ENCODE measurements at places on chromosomes 4 and X.

- no peak for DNase-seq
Observed at GRCh38 chr4:33381816-33382215, 2661.6 kb downstream of the PCDH7 start.

GRCh38 chr4:77635876-77636275, 30.3 kb downstream of the CXCL13 start:
- DNase-seq: no peak

DNA sequence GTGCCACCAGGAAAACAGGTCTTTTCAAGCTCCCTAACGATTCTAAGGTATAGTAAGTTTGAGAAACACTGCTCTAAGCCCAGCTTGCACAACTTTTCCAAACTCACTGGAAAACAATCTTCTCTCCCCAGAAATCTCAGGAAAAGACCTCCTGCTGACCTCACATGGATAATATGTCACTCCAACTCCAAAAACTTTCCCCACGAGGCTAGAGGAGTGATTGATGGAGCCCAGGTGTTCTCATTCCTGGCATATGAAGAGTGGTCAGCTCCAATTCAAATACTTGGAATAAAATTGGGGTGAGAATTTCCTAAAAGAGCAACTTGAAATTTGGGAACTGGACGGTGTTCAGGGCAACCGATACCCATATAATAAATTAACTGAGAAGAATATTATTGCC, 299.9 kb downstream of the PPP4R3C start:
- DNase-seq: no peak

- DNase-seq: no peak
Observed at GRCh38 chr4:3304831-3305609, 12.2 kb downstream of the RGS12 start.

- DNase-seq: no peak
Observed at GRCh38 chr4:108644237-108644636, 6.2 kb upstream of the OSTC start.

- DNase-seq: no peak
Observed at GRCh38 chrX:1464041-1464970, 11.6 kb upstream of the ASMTL start.

- DNase-seq: no peak
Observed at GRCh38 chr4:75030649-75031235, 97.8 kb downstream of the PARM1 start.

DNA sequence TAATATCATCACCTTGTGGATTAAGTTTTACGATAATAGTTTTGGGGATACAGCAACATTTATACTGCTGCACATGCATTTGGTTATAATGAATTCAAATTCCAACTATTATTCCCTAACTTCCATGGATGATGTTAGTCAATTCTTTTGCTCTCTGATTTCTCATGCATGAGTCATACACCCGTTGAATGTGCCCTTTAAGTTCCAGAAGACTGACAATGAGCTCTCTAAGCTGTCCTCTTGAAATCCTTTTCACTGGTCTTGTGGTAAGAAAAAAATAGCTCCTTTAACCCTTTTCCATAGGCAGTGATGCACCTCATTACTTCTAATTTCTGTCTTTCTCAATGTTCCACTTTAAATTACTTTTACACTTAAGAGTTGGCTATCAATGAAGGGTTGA, 1095.2 kb upstream of the POU3F4 start:
- DNase-seq: no peak

DNA sequence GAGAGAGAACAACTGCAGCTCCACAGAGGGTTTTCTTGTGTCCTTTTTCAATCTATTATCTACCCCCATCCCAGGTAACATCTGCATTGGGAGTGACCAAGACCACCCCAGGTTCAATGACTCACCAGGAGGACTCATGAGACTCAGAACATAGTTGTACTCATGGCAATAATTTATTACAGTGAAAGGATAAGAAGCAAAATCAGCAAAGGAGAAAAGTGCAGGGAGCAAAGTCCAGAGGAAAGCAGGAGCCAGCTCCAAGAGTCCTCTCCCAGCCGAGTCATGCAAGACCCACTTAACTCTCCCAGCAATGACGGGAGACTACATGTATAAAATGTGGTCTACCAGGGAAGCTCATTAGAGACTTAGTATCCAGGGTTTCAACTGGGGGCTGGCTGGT, 129.5 kb upstream of the RBPJ start:
- no peak for DNase-seq

DNA sequence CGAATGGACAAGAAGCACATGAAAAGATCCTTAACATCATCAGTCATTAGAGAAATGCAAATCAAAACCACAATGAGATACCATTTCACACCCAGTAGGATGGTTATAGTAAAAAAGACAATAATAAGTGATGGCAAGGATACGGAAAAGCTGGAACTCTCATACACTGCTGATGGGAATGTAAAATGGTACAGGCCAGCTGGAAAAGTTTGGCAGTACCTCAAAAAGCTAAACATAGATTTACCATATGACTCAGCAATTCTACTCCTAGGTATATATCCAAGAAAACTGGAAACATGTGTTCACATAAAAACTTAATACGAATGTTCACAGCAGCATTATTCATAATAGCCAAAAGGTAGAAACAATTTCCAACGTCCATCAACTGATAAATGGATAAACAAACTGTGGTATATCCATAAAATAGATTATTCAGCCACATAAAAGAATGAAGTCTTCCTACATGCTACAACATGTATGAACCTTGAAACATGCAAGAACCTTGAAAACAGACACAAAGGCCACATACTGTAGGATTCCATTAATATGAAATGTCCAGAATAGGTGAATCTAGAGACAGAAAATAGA, 11.9 kb downstream of the RPS6KA3 start:
- no peak for DNase-seq

DNA sequence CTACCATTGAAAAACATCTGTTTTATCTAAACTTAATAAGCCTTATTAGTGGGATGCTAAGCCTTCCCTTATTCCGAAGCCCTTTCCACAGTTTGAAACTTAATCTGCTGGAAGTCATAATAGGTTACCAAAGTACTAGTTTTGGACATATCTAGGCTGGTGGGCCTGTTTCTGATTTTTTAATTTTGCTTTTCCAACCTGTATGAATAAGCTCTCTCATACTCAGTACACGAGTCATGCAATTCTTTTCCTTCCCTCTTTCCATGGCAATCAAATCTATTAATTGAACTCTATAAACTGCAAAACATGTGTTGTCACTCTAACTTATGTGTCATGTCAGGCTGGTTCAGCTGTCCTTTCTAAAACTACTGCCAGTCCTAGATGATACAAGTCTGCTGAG, 91.0 kb downstream of the AMMECR1 start:
- DNase-seq: no peak

DNA sequence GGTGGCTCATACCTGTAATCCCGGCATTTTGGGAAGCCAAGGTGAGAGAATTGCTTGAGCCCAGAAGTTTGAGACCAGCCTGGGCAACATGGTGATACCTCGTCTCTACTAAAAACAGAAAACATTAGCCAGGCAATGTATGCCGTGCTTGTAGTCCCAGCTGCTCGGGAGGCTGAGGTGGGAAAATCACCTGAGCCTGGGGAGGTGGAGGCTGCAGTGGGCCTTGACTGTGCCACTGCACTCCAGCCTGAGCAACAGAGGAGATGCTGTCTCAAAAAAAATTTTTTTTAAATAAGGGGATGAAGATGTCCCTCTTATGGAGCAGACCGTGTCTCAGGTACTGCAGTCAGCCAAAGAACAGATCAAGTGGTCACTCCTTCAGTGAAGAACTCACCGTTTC, 13.5 kb downstream of the CTAG1B start:
- DNase-seq: no peak

GRCh38 chrX:1112321-1112720, 100.1 kb downstream of the CRLF2 start:
- no peak for DNase-seq

- no peak for DNase-seq
Observed at GRCh38 chrX:76657499-76657898, 230.0 kb downstream of the MAGEE1 start.

DNA sequence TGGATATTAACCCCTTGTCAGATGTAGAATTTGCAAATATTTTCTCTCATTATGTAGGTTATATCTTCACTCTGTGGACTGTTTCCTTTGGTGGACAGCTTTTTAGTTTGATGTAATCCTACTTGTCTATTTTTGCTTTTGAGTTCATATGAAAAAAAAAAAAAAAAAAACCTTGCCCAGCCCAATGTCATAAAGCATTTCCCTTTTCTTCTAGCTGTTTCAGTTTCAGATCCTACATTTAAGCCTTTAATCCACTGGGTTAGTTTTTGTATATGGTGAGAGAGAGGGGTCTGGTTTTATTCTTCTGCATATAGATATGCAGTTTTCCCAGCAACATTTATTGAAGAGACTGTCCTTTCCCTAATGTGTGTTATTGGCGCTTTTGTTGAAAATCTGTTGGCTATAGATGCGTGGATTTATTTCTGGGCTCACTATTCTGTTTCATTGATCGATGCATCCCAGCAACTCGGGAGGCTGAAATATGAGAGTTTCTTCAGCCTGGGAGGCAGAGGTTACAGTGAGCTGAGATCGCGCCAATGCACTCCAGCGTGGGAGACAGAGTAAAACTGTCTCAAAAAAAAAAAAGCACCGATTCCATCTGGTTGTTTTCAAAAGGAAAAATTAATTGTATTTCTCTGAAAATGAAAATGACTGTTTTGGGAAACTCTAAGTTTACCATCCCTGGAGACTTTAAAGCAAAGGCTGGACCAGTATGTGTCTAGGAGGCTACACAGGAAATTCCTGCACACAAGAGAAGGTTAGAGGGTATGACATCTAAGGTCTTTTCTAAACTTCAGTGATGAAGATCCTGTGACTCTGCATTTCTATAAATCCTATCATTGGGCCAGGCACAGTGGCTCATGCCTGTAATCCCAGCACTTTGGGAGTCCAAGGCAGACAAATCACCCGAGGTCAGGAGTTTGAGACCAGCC, 35.6 kb downstream of the STEEP1 start:
- DNase-seq: no peak

DNA sequence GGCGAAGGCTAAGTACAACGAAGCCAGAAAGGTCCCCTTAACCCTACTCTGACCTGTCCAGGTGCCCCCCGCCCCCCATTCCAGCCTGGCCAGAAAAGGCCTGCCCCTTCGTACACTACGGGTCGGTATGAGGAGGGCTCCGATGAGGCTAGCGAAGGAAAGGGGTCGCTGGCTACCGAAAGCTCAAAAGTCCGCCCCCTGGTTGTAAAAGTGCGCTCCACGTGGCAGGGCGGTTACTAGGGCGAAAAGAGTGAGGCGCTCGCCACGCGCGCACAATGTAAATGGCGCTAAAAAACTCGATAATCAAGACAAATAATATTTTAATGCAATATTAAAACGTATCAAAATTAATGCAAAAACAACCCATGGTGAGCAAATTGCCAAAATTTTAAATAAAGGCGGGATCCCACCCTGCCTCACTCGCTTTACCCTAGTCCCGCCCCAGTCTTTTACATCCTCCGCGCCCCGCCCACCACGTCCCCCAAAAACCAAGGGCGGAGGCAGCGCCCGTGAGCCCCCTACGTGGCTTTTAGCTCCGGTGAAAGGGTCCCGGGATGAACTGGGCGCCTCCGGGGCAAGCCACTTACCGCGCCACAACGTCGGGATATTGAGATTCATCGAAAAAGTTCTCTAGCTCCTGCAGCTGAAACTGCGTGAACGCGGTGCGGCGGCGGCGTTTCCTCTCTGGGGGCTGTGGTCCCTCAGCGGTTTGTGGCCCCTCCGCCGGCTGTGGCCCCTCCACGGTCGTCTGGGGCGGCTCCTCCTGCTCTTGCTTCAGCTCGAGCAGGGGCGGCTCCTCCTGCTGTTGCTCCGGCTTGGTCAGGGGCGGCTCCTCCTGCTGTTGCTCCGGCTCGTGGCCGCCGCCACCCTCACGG, 929 bp downstream of the ESX1 start:
- no peak for DNase-seq

DNA sequence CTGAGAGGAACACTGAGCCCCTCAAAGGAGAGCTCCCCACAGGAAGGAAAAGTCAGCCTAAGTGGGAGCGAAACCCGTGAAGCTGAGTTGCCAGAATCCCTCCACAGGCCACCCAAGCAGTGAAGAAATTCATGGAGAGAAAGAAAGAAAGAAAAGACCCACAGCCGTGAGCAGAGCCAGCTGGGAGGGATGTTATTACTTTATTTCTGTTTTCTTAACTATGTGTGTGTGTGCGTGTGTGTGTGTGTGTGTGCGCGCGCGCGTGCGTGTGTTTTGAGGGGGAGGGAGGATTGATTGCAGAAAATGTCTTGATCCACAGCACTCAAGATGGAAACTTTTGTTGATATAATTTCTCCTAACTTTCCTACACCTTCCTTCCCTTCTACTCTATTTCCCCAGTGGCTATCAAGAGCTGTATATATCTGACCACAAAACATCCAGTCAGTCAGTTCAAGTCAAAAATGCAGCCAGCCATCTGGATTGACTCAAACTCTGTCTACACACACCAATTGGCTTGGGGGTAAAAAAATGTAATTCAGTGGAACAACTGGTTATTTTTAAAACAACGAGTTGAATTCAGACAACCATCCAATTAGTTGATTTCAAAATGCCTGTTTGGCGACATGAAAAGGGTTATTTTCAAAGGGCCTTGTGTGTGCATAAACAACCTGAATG, 13.8 kb upstream of the GPC3 start:
- DNase-seq: no peak

DNA sequence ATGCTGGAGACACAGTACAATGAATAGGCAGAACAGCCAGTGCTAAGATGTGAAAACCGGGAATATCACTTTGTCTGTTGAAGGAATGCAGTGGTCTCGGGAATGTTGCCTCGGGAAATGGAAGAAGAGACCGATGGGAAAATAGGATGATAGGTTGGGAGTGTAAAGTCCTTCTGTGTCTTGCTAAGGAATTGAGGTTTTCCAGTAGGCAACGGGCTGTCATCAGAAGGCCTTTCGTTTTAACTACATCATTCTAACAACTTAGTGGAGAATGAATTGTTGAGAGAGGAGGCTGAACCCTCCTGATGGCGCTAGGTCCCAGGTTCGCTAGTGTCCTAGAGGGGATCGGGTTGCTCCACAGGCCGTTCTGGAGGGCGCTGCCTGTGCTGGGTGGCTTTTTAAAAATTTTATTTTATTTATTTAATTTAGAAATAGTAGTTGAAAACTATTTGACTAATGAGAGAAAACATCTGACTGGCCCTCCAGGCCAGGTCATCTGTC, 730 bp downstream of the VBP1 start:
- DNase-seq: no peak

- DNase-seq: no peak
Observed at GRCh38 chr4:8540586-8540985, 39.6 kb upstream of the GPR78 start.

DNA sequence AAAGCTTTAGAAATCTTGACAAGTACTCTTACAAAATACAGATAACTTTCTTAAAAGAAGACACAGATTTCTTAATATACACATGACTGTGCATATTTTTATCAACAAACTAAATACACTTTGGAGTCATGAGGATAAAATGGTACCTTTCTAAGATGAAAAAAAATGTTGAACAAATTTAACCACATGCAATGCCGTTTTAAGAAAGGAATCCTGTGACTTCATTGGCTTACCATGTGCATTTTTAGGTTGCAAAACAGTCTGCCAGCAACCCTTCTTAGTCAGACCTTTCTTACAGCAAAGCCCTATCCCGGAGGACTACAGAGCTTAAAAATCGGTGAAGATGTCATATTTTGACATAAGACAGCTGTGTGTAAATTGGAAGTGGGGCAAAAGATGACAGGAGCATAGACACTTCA, 51.7 kb downstream of the GASK1B start:
- DNase-seq: no peak

- no peak for DNase-seq
Observed at GRCh38 chr4:141914746-141915145, 278.4 kb downstream of the IL15 start.

- DNase-seq: no peak
Observed at GRCh38 chrX:39304746-39305145, 503.5 kb downstream of the MID1IP1 start.

- no peak for DNase-seq
Observed at GRCh38 chrX:40581336-40581920, 658 bp downstream of the ATP6AP2 start.

- no peak for DNase-seq
Observed at GRCh38 chr4:47641755-47642154, 156.7 kb downstream of the ATP10D start.
